ENCODE measurements at places on chromosomes 12 and 14. TPM values are rescaled to one million over a fixed set of nuclear protein-coding genes. Genes with fewer than 3 reads are reported as not detected.

DNA sequence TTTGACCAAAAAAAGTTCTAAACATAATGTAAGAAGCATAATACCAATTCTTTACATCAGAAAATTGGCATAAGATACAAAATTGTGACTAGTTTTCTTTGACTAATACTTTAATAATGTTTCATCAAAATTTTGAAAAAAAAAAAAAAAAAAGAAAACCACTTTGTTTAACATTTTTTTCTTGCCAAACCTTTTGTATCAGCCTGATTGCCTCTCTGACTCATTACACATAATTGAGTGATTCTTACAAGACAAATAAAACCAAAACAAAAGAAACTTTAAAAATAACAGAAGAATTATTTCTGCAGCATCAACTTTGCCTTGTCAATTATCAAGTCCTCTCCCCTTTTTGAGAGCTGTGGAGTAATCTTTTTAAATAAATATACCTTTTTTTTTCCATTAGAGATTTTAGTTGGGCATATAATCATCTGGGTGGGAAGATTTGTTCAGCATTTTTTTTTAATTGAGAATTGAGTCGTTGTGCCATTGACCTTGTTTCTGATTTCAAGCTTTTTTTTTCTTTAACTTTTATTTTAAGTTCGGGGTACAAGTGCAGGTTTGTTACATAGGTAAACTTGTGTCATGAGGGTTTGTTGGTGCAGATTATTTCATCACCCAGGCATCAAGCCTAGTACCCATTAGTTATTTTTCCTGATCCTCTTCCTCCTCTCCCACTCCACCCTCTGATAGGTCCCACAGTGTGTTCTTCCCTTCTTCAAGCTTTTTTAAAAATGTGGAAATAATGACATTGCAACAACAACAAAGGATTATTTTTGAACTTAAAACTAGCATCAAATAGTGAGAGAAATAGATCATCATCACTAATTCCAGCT is 45.8 kb upstream of the HMGA2 start:
- peak; percentile 27 for DNase-seq

- peak; percentile 5 for DNase-seq
Measured at GRCh38 chr12:3190101-3190500, 112.9 kb downstream of the TSPAN9 start.

GRCh38 chr14:22650960-22651521 is 6.9 kb upstream of the OR6J1 start:
- no peak for DNase-seq

GRCh38 chr14:104637546-104638003 is 33.0 kb upstream of the TMEM179 start:
- peak; percentile 79 for DNase-seq

ACSM4 gene
- total RNA-seq: not detected

SPIC gene
- not detected for total RNA-seq

TMTC1 gene
- total RNA-seq: 69.2 TPM

TAS2R9 gene
- total RNA-seq: not detected

NGB gene
- total RNA-seq: not detected

FAIM2 gene
- 1.4 TPM for total RNA-seq
